ENCODE measurements at places on chromosomes 2 and 18.

- DNase-seq = no peak
These were observed 50.5 kb downstream of the SLC4A5 start for GRCh38 chr2:74292751-74293150.

GRCh38 chr2:191115391-191115790, 35.4 kb downstream of the STAT4 start:
- peak; percentile 73 for DNase-seq

DNA sequence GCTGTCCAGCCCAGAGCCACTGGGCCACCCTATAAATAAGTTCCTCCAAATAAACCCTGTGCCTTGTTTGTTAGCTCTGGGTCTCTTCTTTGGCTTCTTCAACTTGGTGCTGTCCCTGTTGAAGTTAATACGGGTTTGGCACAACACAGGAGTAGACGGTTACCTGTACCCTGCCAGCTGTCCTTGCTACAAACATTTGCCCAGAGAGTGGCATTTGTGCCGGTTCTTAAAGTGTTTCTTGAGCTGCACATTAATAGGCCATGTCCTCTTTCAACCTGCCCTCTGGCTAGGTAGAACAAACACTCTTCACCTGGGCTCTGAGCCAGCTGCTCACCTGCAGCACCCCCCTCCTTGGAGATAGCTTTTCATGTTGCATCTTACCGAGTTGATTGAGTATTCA, 139.2 kb downstream of the NEDD4L start:
- DNase-seq = no peak

- no peak for DNase-seq
These were observed 29.7 kb upstream of the CASP10 start for GRCh38 chr2:201152999-201153815.

GRCh38 chr18:37322492-37323035, 243.0 kb downstream of the CELF4 start:
- no peak for DNase-seq

DNA sequence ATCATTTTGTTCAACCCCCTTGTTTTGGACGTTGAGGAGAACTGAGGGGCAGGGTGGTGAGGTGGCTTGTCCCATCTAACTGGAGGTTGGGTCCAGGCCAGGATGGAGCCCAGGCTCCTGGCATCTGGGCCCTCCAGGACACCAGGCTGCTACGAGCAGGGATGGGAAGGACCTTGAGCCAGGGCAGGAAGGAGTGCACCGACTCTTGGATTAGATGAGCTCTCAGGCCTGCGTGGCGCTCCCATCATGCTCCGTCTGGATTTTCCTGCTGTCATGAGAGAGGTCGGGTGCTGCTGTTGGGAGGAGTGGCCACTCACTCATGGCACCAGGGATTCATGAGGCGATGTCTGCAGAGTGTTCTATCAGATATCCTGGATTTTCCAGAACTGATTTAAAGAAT, 18.3 kb upstream of the ALLC start:
- DNase-seq = no peak

- DNase-seq = no peak
These were observed 420.5 kb downstream of the MTX2 start for GRCh38 chr2:176689711-176690110.

DNA sequence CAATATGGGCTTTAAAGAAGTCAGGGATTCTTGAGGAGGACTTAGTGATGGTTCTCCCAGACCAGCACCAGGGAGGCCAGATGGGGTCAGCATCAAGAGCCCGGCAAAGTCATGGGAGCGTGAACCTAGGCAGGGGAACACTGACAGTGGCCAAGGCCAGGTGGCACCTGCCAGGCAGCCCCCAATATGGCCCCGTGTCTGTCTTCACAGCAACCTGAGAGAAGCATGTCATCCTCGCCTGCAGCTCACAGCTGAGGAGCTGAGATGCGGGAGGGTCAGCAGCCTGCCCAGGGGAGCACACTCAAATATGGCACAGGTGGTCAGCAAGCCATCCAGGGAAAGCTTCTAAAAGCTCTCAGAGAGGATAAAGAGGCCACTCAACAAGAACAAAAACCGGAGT, 105.7 kb upstream of the GPC1 start:
- DNase-seq = no peak
